GM12891 (cell line): ENCODE measurements at places on chromosomes 7 and 10.
A peak's percentile ranks its signal among the peaks of the same experiment; 100 is the strongest.

- DNase-seq, result no peak
Measured at GRCh38 chr10:130022086-130022485, 58.0 kb upstream of the EBF3 start.

- no peak for DNase-seq
Measured at GRCh38 chr7:40882071-40882658, 747.4 kb downstream of the SUGCT start.

DNA sequence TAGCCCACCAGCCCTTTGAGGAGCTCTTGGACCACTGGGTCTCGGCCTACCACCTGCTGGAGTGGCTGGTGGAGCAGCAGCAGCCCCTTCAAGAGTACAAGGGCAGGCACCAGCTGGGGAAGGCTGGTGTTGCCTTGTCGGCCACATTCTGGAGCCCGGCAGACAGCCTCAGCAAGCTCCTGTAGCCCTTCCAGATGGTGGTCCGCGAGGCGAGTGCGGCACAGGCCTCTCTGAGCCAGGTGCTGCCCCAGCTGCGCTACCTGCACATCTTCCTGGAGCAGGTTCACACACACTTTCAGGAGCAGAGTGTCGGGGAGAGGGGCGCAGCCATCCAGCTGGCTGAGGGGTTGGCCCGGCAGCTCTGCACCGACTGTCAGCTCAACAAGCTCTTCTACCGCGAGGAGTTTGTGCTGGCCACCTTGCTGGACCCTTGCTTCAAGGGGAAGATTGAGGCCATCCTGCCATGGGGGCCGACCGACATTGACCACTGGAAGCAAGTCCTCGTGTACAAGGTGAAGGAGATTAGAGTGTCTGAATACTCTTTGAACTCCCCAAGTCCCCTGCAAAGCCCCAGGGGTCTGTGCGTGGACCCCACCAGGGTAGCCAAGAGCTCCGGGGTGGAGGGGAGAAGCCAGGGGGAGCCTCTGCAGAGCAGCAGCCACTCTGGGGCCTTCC is 7.0 kb upstream of the ACTR3C start:
- DNase-seq, result no peak

- DNase-seq, result no peak
Measured at GRCh38 chr10:14439451-14440259, 108.9 kb upstream of the FRMD4A start.

DNA sequence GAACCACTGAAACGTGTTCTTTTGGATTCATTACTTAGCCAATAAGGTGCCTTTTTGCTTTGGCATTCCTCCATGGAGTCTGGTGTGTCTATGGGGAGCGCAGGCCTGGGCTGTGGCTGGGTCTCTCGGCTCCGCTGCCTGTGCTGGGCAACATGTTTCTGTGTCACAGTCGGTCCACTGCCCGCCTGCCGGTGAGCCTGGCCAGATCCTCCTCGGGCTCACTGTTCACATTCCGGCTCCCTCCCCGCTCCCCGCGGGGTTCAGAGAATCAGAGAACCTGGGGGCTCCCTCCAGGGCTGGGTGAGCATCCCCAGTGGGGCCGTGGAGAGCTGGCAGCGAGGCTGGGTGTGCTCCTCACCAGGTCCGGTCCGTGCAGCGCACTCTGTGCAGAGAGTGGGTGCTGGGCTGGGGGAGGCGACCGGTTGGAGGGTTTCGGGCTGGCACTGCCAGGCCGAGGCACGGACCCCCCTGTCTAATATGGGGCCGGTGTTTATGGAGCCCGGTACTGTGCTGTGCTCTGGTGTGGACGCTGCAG is 70.4 kb downstream of the INPP5A start:
- DNase-seq, result no peak

GRCh38 chr10:110918643-110919348 is at the start of gene BBIP1:
TSS of gene BBIP1 (minus strand) at chr10:110919180. CDS start at chr10:110918157, 1,023 bp downstream.
- DNase-seq, result peak; percentile 60

DNA sequence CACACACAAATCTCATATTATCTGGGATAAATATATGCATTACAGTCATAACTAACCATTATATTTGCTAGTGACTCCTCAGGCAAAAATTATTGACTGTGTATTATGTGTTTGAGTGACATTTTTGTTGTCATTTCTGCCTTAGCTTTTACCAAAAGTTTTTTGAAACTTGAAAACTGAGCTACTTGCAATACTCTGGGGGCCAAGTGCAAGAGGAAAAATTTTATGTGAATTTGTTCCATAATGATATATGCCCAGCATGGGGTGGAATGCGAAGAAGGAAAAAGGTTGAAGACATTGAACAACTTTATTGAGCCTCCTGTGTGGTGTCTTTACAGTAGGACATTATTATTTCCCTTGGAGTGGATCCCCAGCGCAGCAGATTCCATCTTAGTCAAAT is 176.8 kb upstream of the FERD3L start:
- no peak for DNase-seq

DNA sequence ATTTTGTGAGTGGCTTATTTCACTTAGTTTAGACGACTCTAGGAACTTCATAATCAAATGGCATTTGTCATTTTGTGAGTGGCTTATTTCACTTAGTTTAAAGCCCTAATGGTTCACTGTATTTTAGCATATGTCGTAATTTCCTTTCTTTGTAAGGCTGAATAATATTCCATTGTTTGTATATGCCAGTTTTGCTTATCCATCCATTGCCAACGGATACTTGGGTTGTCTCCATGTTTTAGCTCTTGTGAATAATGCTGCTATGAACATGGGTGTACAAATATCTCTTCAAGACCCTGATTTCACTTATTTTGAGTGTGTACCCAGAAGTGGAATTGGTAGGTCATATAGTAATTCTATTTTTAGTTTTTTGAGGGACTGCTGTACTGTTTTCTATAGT is 31.8 kb downstream of the DOCK1 start:
- no peak for DNase-seq

- DNase-seq, result no peak
Measured at GRCh38 chr7:26085771-26086170, 66.2 kb upstream of the NFE2L3 start.

DNA sequence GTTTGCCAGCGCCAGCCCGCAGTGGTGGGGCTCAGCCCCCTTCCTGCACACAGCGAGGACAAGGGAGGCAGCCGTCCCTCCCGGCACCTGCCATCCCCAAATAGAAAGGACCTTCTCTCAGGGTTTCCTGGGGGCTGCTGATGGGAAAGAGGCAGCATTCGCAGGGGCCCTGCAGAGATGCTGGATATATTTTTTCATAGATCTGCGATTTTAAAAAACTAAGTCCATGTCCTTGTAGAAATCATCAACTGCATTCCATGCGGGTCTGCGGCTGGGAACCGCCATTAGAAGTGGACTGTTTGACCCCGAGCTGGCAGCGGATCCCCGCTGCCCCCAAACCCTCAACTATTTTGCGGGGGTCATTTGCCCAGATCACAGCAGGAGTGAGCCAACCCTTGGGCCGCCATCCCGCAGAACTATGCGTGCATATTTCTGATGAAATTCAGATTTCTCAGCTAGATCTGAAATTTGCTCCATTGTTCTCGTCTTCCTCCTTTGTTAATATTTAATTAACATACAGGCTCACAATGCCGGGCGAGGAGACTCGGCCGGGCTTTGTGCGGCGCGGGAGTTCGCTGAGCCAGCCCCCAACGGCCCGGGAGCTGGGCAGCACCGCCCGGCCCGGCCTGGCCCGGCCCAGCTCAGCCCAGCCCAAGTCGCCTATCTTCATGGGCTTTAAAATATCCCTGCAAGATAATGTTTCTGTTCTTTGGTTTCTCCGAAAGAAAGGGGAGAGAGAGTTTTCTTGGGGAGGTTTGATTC is 2.0 kb downstream of the EN2 start:
- no peak for DNase-seq
